ENCODE measurements at places on chromosomes 7 and 10.
A peak's percentile ranks its signal among the peaks of the same experiment; 100 is the strongest.

DNA sequence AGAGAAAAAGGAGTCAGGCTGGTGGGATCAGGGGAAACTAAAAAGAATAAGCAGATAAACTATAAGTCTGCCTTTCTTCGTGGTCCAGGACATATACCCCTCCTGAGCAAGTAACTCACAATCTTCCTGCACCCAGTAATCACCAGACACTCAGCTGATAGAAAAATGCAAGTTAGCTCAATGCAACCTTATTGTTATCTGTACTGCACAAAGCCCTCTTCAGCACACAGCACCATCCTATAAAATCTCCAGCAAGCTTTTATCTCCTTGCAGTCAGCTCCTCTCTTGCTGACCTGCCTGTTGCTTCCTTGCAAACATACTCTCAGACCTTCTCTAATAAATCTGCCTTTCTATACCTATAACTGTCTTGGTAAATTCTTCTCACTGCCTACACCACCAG lies 6.7 kb downstream of the SLC37A3 start:
- no peak for DNase-seq

GRCh38 chr7:33824911-33825459 lies 80.4 kb upstream of the BMPER start:
- DNase-seq = no peak

GRCh38 chr7:90485734-90486316 lies 16.4 kb downstream of the PTTG1IP2 start:
- DNase-seq = no peak

DNA sequence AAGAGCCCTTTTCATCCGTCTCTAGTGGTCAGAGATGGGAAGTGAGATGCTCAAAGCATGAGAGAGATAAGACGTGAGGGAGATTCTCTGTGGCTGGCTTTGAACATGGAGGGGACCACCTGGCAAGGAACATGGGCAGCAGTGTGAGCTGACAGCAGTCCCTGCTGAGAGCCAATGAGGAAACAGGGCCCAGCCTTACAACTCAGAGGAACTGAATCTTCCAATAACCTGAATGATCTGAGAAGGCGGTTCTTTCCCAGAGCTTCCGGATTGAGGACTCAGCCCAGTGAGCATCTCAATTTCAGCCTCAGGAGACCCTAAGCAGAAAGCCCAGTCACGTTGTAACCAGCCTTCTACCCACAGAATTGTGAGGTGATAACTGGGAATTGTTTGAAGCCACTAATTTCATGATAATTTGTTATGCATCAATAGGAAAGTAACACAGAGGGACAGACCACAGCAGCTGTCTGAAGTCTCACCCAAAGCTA lies 33.9 kb upstream of the IKZF1 start:
- DNase-seq = no peak

DNA sequence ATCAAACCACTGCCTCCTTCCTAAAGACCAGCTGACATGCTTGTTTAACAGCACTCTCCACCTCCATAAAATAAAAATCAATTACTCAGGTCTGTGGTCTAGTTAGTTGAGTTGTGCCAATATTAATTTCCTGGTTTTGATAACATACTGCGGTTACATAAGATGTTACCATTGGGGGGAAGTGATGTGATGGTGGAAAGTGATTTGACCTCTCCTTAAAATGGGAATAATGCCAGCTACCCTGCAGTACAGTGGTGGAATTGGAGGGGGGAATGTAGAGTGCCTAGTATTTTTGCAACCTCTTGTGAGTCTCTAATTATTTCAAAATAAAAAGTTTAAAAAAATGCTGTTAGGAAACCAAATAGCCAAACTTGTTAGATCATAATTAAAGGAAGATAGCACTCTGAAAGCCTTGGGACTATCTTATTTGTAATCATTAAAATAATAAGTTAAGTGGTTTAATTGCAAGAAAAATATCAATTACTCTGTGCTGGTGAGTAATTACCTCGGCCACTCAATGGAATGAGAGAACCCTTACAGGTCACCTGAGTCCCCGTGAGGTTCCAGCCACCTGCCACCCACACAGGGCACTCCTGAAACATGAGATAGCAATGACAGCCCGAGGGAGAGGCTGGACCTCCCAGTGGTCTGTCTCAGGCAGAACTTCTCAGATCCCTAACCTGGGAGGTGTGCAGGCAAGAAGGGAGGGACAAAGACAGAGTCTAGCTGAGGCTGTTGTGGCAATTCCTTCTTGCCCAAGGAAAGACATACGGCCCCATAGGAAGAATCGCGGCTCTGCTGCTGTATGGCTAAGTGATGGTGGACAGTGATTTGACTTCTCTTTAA lies 94.1 kb downstream of the SH3PXD2A start:
- no peak for DNase-seq

GRCh38 chr10:99531696-99532593 lies 797 bp upstream of the NKX2-3 start:
- DNase-seq = no peak

DNA sequence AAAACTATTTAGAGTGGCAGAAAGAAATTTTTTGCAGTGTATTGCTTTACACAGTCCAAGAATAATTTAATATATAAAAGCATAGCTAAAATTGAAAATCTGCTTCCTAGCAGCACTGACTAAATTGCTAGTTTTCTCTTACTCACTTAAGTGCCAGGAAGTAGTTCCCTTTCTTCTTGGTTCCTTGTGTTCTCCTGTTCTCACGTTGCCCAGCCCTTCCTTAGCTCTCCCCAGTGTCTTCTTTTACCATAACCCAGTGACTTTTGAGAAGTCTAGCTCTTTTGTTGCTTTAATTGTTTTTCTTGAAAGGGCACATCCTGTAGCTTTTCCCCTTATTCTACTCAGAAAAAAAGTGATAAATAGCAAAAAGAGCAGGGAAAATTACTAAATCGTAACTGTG lies 215.5 kb downstream of the THSD7A start:
- no peak for DNase-seq

DNA sequence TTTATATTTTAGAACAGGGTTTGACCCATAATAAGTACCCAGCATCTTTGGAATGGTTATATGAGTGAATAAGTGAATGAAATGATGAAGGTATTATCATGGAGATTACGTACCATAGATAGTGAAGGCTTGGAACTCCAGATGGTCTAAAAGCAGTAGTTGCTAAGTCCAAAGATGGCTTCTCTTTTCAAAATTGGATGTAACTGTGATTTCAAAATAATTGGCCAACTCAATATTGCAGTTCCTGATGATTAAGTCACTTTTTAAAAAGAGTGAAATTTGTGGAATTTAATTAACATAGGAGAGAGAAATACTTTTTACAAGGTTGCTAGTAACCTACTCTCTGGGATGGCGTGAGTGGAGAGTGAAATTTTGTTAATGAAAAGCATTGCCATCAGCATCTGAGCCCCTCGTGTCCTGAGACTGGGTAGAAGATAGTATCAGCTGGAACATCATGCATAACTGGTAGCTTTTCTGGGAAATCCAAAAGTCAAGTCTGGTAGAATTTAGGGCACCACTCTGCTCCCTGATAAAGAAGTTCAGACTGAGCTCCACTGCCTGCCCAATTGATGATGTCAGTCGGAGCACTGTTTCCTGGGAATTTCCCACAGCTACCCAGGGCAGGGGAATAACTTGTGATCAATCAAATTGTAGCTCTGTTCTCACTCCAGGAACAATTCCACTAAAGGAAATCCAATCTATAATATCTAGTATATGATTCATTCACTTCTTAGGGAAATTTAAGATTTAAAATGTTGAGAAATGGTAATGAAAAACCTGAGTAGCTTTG lies 3.2 kb downstream of the GPR141 start:
- no peak for DNase-seq

GRCh38 chr10:91034042-91034441 lies 113.2 kb upstream of the ANKRD1 start:
- no peak for DNase-seq

GRCh38 chr7:76294344-76295024 lies 8.0 kb upstream of the HSPB1 start:
- DNase-seq = peak; percentile 79

DNA sequence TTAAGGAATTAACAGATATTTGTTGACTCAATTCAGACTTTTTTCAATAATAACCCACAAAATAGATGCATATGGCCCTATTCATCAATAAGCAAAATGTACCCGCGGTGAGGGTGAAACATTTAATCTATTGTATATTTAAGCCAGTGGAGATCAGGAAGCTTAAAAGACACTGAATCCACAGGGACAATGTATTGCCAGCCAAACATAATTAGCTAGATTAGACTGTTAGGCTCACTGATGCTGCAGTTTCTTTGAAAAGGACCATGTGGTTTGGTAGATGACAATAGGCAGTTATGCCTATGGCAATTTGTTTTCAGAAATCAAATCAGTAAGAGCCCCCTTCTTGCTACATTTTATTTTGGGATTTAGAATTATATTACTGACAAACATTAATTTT lies 87.3 kb upstream of the PLXDC2 start:
- no peak for DNase-seq

DNA sequence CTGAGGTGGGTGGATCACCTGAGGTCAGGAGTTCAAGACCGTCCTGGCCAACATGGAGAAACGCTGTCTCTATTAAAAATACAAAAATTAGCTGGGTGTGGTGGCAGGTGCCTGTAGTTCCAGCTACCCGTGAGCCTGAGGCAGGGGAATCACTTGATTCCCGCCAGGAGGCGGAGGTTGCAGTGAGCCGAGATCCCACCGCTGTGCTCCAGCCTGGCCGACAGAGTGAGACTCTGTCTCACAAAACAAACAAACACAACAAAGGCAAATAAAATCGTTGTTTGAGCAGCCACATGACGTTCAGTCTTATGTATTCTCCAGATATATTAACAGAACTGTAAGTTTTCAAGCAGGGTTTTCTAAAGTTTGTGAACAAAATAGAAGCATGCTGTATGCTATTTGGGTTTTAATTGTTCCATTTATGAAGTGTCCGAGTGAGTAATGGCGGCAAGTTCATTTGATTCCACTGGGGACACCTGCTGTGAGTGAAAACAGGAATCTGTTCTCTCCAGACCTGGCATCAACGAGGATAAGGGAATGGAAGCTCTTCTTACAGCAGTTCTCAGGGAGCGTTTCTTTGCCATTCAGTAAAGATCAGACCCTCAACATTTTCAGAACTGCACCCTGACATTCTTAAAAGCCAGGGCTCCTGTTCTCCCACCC lies 122.5 kb upstream of the PITRM1 start:
- no peak for DNase-seq

- DNase-seq = no peak
Observed at GRCh38 chr10:33681595-33681994, 347.1 kb upstream of the NRP1 start.

DNA sequence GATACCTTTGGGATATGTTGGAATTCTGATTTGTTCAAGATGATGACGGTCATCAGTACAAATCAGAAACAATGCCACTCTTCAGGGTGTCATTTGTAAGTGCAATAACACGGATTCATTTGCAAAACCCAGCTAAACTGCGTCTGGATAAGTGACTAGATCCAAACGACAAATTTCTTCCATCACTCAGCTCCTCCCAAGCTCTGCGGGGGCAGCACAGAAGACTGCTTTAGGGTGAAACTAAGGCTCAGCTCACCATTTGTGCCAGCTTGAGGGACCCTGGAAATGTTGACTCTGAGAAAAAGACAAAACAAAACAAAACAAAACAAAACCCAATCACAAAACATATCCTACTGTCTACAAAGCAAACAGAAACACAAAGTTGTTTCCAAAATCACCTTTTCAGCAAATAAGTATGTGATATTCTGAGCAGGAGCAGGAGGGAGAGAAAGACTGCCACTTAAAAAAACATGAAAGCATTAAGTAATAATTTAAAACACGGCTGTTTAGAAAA lies 8.0 kb downstream of the EVX1 start:
- DNase-seq = no peak

DNA sequence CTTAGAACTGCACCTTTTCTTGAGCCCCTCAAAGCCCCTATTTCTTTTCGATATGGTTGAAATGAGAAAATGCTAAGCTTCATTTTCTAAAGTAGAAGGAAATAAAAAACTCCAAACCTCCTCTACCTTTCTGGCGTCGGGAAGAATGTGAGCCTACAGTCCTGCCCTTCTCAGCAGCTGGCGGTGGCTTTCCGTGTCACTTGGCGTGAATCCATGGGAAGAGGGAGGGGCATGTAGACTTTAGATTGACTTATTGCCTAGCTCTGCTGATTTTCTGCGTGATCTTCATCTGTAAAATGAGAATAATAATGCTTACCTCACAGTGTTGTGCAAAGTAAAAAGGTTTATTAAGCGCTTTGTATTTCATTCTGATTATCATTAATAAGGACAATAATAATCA lies 35.0 kb downstream of the PRR15 start:
- no peak for DNase-seq
